ENCODE measurements at places on chromosomes 4 and X. TPM values are rescaled to one million over a fixed set of nuclear protein-coding genes. Genes with fewer than 3 reads are reported as not detected.

PPID gene
- 19.7 TPM for total RNA-seq

RHOXF2 gene
- not detected for total RNA-seq

BEND2 gene
- total RNA-seq = not detected

UGT2B10 gene
- total RNA-seq = not detected

DNA sequence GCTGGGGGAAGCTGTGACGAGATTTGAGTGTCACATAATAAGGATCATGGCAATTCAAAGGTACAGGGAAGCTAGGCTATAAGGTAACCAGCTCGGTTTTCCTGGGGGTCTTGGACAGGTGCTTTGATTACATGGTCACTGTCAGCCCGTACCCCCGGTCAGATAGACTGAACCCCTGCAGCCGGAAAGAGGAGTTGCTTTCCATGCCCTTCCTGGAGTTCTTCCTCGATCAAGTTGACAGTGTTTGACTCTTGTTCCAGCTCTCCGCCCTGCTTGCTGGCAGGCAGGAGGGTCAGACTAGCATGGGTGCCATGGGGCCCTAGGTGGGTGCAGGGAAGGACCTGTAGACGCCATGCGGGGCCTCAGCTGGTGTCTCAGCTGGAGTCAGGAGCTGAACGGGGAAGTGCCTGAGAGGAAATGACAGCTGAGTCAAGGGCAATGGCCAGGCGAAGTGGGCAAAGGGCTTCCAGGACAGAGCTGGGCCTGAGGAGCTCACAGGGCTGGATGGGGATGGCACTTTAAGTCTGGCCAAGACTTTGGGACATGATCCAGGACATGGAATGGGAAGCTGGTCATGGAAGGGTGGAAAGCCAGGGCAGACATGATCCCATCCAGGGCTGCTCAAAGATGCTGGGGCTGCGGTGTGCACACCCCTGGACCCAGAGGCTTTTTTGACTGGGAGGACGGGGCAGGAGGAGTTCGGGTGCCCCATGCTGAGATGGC is 1.6 kb downstream of the TMEM187 start:
- peak; percentile 37 for DNase-seq

DNA sequence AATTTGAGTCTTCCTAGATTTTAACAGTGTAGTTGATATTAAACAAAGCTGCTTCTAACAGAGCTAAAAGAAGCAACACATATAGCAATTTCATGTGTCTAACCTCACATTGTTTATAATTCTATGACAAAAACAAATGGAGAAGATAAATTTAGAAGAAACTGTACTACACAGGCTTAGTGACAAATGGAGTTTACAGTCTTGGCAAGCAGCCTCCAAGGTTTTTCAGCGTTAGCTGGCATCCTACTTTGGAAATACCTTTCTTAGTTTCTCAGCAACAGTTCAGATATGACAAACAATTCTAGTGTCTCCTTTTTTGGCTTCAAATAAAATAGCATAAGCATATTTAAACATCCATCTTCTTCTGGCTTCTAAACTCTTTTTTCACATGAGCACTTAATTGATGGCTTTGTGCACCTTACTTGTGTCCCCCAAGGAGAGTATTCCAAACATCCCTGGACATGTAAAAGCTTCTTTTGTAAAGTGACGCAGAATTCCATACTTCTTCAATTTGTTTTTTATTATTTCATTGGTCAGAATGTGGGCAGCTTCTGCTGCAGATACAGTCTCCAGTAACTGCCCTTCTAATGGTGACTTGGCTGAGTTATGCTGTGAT is 249.8 kb downstream of the ANTXR2 start:
- no peak for DNase-seq

GRCh38 chr4:15964159-15964558 is 1.2 kb upstream of the FGFBP2 start:
- DNase-seq = no peak
